H7 (cell line): ENCODE measurements at places on chromosomes 12 and 14.

- no peak for DNase-seq
These were observed 54.0 kb downstream of the SLC38A1 start for GRCh38 chr12:46214668-46215436.

DNA sequence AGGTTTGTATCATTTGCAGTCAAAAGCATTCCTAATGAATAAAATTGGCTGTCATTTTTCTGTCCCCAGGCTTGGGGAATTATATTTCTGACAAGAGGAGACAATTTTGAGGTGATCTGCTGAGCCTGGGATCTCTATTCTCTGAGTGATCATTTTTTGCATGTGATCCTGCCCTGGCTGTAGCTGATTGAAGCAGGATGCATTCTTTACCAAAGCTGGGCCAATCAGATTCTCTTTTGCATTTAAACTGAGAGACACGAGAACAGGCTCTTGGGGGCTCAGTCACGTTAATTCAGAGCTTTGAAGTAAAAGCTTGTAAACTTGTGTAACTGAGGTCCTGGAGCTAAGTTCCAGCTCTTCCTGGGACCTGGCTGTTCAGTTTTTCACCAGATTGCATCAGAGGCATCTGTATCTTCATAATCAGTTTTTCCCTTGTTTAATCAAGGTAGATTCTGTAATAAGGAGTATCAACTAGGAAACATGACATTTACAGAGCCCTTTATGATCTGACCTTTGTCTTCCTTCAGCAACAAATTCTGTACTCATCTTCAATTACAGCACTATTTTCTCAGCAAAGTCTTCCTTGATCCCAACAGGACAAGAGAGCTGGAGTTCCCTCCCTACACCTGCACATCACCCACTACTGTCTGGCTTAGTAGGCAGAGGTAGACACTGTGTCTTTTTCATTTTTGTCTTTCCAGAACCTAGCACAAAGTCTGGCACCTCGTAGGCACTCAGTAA is 35.0 kb upstream of the MANSC4 start:
- DNase-seq, result no peak

DNA sequence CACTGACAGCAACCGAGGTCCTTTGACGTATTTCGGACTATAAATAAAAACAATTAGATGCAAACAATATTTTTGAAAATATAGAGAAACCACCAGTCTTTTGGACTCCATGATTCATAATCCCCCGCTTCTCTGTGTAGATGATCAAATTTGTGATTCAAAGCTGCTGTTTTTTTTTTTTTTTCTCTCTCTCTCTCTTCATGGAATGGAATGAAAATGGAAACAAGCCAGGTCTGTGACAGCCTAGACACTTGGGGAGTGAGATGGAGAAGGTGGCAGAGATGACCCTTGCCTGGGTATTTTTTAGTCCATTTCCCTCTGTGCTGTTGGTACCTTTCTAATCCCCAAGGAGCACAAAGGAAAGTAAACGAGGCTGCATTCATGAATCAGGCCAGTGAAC is 248.5 kb downstream of the GLT1D1 start:
- no peak for DNase-seq

- no peak for DNase-seq
These were observed 145.0 kb upstream of the SLC38A2 start for GRCh38 chr12:46517579-46517962.

- no peak for DNase-seq
These were observed 45.2 kb upstream of the KCNJ8 start for GRCh38 chr12:21819678-21820077.

GRCh38 chr14:102085488-102085887 is 1.4 kb downstream of the HSP90AA1 start:
- no peak for DNase-seq

DNA sequence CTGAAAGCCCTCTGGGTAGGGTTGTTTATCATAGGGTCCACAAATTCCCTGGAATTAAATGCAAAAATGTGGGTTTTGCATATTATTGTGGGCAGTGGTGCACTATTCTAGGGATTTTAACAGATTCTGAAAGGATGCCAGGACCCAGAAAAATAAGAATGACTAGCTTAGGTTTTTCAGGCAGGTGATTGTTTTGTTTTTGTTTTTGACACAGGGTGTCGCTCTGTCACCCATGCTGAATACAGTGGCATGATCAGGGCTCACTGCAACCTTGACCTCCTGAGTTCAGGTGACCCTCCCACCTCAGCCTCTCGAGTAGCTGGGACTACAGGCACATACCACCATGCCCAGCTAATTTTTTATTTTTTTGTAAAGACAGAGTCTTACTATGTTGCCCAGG is 19.2 kb downstream of the GALNT6 start:
- no peak for DNase-seq

- DNase-seq, result no peak
These were observed 6.6 kb downstream of the MYH7 start for GRCh38 chr14:23428686-23429495.

DNA sequence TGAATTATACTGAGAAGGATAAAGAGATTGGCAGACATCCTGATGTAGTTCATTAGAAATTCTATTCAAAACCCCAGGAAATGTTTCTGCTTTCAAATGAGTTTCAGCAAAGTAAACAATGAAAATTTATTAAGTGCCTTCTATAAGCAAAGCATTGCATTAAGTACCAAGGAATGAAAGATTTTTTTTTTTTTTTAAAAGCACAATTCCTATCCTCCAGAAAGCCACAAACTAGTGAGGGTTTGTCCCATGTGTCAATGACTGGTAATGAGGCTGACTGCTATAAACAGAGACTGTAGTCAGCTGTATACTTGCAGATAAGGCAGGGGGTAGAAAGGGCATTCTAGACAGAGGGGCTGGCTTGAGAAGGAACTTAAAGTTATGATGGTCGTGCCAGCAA is 6.7 kb downstream of the ANO4 start:
- DNase-seq, result no peak

DNA sequence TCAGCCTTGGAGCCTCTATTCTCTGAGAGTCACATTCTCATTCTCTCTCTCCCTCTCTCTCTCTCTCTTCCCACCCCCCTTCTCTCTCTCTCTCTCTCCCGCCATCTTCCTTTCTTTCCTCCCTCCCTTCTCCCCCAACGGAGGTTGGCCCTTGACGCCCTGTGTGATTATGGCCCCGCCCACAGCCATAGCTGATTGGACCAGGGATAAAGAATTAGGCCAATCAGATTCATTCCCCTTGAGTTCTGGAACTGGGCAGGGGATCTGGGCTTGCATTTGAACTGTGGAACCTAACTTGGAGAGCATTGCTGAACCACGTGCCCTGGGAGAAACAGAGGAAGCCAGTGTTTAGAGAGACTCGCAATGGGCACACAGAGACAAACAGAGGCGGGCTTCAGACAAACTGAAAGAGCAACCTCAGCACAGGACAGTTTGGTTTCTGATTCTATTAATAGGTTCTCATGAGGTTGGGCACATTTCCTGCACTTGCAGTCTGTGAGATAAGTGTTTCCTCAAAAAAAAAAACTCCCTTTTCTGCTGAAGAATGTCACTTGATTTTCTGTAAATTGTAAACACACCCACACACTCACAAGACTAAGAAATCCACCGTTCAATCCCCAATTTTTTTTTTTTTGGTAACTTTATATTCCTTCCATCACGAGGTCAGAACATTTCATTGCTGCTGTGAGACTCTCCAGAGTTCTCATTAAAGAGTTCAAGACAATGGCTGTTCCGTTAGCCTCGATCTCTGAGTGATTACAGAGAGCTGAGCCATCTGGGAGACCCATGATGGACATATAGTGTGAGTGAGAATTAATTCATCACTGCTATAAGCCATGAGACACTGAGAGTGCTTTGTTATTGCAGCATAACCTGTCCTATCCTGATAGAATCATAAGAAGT is 3.5 kb upstream of the P2RX7 start:
- peak; percentile 67 for DNase-seq

GRCh38 chr12:49582201-49582600 is 14.3 kb upstream of the MCRS1 start:
- DNase-seq, result no peak

GRCh38 chr14:22870811-22871223 is 723 bp upstream of the LRP10 start:
- no peak for DNase-seq

DNA sequence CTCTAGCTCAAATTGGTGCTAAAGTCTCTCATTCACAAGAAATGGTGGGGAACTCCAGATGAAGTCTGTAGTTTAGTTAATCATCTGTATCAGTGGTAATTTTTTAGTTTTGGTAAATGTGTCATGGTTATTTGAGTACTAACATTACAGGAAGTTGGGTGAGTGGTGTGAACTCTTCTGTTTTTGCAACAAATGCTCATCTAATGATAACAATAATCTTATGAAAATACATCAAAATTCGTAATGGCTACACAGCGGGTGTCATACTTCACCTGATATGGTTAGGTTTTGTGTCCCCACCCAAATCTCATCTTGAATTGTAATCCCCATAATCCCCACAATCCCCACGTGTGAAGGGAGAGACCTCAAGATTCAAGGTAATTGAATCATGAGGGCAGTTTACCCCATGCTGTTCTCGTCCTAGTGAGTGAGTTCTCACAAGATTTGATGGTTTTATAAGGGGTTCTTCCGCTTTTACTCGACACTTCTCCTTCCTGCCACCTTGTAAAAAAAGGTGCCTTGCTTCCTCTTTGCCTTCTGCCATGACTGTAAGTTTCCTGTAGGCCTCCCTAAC is 209.3 kb upstream of the FOXN3 start:
- DNase-seq, result no peak

DNA sequence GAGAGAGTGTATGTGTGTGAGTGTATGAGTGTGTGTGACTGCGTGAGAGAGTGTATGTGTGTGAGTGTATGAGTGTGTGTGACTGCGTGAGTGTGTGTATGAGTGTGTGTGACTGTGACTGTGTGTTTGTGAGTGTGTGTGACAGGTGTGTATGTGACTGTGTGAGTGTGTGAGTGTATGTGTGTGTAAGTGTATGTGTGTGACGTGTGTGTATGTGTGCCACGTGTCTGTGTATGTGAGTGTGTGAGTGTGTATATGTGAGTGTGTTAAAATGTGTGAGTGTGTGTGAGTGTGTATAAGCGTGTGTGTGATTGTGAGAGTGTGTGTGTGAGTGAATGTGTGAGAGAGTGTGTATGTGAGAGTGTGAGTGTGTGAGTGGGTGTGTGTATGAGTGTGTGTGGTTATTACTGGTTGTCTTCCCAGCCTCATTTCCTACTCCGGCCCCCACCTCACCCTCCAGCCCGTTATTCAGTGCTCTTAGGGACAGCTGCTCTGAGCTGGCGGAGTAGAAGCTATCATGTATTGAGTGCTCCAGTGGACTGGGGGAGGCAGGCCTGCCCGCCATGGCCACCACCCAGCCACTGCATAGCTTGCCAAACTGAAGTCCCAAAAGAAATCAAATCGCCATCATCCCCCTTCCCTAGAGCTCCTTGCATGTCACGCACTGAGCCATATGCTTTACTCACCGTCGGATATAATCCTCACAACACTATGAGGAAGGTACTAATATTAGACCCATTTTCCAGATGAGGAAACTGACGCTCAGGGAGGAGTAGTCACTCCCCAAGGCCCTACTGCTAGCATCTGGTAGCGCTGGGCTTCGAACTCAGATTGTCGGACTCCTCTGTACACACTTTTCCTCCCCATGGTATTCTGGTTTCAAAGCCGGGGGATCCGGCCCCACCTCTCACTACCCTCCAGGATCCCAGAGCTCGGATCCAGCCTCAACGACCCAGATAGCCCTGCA is 10.3 kb upstream of the MYL2 start:
- no peak for DNase-seq

GRCh38 chr12:19036673-19037357 is 92.7 kb upstream of the PLEKHA5 start:
- DNase-seq, result no peak

GRCh38 chr12:75560167-75560566 is 48.8 kb upstream of the KRR1 start:
- DNase-seq, result no peak

DNA sequence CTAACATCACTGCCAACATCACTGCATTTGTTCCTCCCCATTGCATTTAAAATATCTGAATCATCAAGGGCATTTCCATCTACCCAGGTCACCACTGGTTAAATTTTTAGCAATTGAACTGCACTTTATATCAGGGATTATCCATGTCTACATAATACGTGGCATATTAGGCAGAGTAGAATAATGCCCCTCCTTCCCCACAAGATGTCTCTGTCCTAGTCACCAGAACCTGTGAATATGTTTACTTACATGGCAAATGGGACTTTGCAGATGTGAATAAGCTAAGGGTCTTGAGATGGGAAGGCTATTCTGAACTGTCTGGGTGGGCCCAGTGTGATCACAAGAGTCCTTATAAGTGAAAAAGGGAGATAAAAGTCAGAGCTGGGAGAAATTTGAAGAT is 181.7 kb upstream of the ARID2 start:
- no peak for DNase-seq

- DNase-seq, result no peak
These were observed 862 bp downstream of the PIP4K2C start for GRCh38 chr12:57591782-57592325.

GRCh38 chr12:116591855-116592637 is 32.9 kb downstream of the MAP1LC3B2 start:
- no peak for DNase-seq
